Iris pigment epithelial cell (primary cell): ENCODE measurements at places on chromosomes 4 and X.
A peak's percentile ranks its signal among the peaks of the same experiment; 100 is the strongest.

GRCh38 chrX:18354369-18355223 is at the start of gene SCML2:
SCML2 (minus strand) TSS chrX:18354688; CDS start chrX:18334071, 20,617 bp downstream.
- DNase-seq: peak; percentile 22

GRCh38 chr4:36256398-36256891 is 12.1 kb upstream of the ARAP2 start:
- DNase-seq: no peak

DNA sequence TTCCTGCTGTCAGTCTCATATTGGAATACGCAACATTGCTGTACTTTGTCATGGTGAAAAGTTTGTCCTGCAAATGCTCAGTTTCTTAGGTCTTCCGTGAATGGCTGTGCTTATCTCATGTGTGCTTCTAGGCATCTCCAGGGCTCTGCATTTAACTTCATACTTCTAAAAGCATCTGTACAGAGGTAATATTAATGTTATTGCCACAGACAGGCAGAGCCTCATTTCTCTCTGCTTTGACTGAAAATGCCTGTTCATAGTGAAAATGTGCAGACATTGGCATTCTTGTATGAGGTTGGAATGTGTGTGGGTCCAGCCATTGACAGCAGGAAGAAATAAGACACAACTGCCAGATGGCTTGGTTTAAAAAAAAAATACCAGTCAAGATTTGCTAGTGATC is 140.1 kb upstream of the TTC29 start:
- no peak for DNase-seq

- no peak for DNase-seq
Measured at GRCh38 chr4:8618421-8618820, 25.9 kb downstream of the CPZ start.

GRCh38 chr4:41216294-41217019 is 2.1 kb upstream of the APBB2 start:
- DNase-seq: peak; percentile 64

DNA sequence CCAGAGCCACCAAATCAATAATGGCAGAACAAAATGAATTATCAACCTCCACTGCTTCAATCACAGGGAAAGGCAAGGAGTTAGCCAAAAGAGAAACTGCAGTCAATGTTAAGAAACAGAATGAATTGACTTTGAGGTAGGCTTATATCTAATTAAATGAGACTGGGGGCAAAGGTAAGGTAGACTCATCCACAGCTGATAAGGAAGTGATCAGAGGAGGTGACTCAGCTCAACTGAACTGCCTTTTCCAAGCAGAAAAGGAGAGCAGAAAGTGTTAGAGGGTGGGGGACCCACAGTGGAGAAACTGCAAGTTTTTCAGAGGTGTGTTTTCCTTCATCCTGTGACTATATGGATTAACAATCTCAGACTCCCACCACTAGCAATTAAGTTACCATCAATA is 345.8 kb upstream of the PPARGC1A start:
- no peak for DNase-seq

GRCh38 chr4:140037353-140038030 is 116.5 kb downstream of the MAML3 start:
- DNase-seq: peak; percentile 97

DNA sequence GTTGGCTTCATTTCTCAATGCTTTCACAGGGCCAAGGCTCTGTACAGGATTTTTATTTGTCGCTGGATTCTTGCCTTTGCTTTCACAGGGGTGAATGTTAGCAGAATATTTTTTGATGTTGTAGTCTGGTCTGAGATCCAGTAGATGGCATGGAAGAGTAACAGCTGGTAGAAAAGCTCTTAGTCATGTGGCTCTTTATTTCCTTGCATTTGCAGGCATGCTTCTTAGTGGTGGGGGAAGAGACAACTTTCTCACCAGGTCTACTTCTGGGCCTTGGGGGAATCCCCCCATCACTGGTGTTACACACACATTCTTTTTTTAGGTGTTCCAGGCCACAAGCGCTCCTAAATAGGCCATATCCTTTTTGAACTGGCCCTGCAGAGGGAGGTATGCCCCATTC is 58.2 kb upstream of the DKK2 start:
- DNase-seq: peak; percentile 76

DNA sequence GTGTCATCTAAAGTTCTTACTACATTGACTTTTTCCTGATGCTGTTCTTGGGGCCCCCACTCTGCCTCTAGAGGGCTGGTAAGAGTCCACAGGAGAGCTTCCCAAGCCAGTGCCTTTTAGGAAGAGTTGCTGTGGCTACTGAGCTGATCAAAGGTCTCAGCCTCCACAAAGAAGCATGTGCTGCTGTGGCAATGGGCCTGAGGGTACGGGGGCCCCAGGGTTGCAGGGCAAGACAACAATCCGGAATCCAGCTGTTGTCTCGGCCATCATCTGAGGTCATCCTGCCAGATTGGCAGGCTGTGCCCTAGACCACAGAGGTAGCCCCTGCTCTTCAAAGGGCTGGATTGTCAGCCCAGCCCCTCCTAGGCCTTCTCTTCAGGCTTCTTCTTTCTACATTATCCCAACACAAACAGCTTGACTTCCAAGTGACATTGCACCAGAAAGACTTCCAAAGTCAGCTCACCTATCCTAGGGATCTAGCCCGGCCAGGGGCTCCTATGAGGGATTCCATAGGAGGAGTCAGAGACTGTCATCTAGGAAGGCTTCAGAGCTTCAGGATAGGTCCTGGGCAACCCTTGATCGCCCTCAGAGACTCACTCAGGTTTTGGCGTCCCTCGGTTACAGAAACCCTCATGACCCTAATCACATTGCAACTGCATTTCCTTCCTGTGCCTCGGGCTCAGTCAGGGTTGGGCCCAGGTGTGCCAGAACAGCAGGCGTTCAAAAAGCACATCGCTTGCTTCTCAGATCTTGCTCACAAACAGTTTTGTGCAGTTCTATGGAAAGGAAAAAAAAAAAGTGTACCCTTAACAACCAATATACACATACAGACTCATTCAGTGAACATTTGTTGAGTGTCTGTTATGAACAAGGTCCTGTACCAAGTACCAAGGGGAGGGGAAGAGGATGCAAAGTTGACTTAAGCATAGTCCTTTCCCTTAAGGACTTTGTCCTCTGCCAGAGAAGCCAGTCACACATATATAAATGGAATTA is 27.8 kb downstream of the SLC25A5 start:
- no peak for DNase-seq

DNA sequence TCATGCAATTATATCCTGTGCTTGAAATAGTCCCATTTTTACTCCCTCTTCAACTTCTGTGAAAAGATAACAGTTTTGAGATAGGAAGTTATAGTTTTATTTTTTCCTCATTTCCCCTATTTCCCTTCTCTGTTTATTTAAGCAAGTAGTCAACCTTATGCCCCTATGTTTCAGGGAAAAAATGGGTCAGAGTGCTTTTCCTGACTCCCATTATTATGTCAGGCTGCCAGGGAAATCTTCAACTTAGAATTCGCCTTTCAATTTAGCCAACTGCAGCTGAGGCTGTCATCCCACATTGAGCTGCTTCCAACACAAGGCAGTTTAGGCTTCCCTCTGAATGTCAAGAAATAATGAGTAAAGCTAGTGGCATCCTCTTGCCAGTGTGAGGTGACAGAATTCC is 42.3 kb downstream of the NXT2 start:
- DNase-seq: no peak

- no peak for DNase-seq
Measured at GRCh38 chrX:153527208-153527607, 9.8 kb downstream of the ATP2B3 start.

DNA sequence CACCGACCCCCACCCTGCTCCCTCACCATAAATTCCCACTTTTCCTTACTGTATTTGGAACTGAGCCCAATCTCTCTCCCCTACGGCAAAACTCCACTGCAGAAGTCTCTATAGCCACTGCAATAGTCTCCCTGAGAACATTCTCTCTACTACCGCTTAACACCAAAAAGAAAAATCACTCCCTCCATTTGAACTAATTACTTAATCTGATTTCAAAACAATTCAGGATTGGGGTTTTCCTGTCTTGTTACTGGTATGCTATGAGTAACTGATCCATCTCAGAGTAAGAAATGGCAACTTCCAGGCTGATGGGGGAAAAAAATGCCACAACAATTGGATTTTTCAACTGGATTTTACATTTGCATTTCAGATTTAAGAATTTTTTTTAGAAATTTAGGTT is 5.8 kb downstream of the PAPSS1 start:
- peak; percentile 39 for DNase-seq

DNA sequence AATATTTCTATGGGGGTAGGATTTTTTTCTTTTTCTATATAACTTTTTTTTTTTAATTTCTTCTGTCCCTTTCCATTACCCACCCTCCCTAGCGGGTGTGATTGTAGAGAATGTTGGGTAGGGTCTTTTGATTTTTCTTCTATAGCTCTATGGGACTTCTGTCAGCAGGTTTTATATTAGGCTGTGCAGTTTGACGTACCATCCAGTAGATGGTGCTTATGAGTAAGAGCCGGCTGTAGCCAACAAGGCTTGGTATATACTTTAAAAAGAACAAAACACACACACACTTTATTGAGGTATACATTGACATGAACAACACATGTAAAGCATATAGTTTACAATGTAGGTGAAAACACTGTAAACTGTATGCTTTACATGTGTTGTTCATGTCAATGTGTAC is 247.9 kb upstream of the POF1B start:
- peak; percentile 12 for DNase-seq

GRCh38 chr4:143773998-143774895 is 73.8 kb upstream of the FREM3 start:
- peak; percentile 72 for DNase-seq

DNA sequence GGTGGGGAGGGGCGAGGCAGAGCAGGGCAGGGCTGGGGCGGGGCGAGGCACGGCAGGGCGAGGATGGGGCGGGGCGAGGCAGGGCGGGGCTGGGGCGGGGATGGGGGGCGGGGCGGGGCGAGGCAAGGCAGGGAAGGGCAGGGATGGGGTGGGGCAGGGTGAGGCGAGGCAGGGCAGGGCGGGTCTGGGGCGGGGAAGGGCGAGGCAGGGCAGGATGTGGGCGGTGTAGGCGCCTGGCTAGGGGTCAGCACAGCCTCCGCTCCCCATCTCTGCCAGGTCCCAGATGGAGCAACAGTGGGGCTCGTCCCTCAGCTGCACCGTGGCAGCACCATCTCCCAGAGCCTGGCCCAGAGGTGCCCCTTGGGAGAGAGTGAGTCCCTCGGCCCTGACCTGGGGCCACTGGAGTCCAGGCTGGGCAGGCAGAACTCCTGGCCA is 4.2 kb upstream of the SRPK3 start:
- no peak for DNase-seq

DNA sequence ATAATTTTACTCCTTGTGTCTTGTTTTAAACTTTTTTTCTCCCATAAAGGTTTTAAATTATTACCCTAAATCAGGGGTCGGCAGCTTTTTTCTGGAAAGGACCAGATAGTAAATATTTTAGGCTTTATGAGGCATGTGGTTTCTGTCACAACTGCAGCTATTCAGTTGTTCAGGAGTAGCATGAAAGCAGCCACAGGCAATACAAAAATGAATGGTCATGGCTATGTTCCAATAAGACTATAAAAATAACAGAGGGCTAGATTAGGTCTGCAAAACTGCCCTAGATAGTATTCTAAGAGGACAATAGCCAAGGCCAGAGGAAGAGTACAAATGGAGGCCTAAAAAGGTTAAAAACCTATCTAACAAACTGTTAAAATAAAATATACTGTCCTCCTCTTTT is 24.6 kb downstream of the HERC5 start:
- no peak for DNase-seq

DNA sequence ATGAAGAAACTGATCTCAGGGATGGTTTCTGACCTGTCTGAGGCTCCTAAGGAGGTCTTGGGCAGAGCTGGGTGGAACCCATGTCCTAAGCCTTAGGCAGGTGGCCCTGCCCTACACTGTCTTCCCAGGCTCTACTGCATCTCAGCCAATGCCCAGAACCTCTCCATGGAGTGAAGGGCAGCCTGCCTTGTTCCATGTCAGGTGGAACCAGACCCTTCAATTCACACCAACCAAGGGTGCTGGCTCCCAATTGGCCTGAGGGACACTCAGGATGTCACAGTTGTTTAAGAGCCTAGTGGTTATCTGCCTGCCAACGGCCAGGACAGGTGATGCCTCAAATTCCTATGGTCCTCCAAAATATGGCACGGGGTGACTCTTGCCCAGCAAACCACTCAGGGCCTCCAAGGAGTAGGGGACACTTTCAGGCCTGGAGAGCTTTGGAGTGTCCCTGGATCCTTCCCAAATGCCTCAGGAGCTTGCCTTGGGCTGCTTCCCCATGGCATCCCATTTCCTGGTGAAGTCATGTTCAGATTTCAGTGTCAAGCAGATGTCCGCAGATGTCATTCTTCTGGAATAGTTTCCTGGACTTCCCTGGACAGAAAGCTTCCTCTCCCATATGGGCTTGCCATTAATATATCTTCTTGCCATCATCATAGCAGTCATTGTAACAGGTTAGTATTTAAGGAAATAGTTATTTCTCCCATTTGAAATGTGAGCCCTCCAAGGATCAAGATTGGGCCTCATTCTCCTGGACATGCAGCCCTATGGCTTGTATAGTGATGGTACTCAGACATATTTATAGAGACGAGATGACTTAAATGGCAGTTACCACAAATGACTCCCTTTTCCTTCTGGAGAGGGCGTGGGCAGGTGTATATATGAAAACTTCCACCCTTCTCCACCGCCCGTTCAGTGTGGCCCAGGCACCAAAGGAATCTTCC is 67.1 kb downstream of the MED28 start:
- no peak for DNase-seq

GRCh38 chr4:96073461-96073860 is 233.6 kb downstream of the PDHA2 start:
- peak; percentile 14 for DNase-seq

- no peak for DNase-seq
Measured at GRCh38 chr4:186033027-186033426, 35.9 kb upstream of the TLR3 start.

GRCh38 chr4:183635741-183636140 is 23.2 kb downstream of the RWDD4 start:
- DNase-seq: no peak

GRCh38 chr4:72857787-72858186 is 211.7 kb downstream of the COX18 start:
- peak; percentile 34 for DNase-seq

DNA sequence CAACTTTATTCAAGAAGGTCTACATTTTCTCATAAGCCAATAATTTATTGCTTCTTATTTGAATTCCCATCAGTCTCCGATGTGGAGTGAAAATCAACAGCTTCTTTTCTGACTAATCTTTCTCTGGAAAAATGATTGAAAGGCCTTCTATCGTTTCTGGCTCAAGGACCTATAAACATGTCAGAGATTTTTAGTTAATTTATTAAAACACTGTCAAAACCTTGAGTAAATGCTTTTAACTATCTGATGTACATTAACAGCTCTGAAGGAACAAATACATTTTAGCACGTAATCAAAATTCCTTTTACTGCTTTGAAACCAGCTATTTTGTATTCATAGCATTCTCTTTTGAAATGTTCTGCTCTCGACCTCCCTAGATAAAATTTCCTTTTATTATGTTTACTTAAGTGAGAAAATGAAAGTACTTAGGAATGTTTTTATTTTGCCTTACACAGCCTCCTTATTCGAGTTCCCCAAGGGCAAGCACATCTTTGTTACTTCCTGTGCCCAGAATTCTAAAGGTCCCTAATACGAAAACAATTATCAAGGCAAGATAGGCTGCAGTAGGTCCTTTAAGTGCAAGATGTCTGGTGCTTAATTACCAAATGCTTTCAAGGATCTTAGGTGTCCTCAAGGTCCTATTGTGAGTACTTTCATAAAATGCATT is 3.1 kb upstream of the ZFX start:
- peak; percentile 49 for DNase-seq
